H4 (cell line): ENCODE measurements at places on chromosomes 7 and 10.

DNA sequence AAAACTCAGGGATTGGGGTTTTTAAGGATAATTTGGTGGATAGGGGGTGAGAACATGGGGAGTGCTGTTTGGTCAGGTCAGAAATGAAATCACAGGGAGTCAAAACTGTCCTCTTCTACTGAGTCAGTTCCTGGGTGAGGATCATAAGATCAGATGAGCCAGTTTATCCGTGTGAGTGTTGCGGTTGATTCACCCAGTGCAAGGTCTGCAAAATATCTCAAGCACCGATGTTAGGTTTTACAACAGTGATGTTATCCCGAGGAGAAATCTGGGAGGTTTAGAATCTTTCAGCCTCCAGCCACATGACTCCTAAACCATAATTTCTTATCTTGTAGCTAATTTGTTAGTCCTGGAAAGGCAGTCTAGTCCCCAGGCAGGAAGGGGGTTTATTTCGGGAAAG, 31.7 kb upstream of the AGR2 start:
- DNase-seq: no peak

GRCh38 chr7:118662266-118662665, 437.8 kb downstream of the ANKRD7 start:
- DNase-seq: no peak

GRCh38 chr10:71494980-71495381, 98.3 kb downstream of the CDH23 start:
- DNase-seq: no peak

DNA sequence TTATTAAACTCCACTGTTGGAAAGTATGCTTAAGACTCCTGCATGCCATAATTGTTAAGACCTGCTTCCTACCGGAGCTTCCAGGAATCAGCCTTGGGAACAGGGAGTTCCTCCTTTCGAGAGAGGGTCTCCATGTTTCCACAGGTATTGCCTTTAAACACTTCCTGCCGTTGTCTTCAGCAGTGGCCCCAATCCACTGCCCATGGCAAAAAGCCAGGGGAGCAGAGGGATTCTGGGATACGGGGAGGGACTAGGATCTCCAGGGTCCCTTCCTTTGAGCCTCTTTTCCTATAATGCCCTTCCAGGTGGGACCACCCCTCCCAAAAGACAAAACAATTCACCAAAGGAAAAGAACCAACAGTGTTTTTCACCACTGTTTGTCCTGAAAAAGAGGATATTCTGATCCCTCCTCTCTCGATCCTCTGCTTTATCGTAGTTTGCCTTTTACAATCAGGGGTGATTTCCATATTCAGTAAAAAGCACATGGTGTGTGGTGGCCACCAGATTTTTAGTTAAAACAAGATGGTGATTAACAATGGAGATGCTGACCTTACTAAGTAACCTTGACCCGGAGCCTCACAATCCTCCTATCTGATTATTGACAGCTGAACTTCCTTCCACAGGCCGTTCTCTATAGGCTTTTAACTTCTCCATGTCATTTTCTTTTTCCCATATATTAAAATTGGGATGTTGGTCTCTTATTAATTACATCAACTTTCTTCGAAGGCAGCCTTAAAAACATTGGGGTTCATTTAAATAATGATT, 36.0 kb downstream of the LRRC72 start:
- no peak for DNase-seq

- DNase-seq: peak; percentile 57
Observed at GRCh38 chr7:95996174-95996573, 223.8 kb downstream of the DYNC1I1 start.

DNA sequence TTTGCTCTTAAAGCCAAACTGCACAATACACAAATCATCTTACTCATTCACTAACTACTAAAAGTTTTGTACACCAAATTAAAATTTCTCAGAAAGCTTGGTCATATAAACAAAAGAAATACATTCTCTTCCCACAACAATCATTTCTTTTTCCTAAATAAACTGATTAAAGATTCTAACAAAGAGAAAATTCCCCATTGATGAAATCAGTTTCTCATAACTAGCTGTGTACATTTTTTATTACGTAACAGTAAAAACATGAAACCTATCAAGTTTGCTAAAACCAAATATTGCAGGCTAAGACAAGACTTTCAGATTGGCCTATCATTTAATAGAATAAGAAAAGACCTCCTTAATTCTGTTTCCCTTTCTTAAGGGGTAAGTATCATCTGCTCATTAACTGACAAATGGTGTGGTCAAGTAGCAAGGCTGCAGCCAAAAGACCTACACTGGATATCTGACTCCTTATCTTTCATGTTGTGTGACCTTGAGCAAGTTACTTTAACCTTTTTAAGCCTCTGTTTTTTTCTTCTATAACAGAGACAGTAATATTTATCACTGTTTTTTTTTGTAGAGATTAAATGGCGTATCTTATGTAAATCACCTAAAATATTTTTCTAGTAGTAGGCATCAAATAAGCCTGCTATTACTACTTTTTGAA, 22.4 kb downstream of the NAMPT start:
- no peak for DNase-seq

GRCh38 chr7:71694665-71695064, 562.7 kb downstream of the GALNT17 start:
- no peak for DNase-seq

GRCh38 chr7:102275123-102275703, 11.5 kb upstream of the SH2B2 start:
- DNase-seq: no peak

DNA sequence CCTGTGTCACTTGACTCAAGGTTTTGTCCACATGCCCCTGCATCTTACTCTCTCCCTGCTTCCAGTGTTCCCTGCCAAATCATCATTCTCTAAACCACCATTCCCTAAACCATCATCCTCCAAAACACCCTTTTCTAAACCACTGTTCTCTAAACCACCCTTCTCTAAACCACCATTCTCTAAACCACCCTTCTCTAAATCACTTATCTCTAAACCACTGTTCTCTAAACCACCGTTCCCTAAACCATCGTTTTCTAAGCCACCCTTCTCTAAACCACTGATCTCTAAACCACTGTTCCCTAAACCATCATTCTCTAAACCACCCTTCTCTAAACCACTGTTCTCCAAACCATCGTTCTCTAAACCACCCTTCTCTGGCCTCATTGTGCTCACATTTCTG, 142.1 kb downstream of the CXCL12 start:
- DNase-seq: peak; percentile 21

DNA sequence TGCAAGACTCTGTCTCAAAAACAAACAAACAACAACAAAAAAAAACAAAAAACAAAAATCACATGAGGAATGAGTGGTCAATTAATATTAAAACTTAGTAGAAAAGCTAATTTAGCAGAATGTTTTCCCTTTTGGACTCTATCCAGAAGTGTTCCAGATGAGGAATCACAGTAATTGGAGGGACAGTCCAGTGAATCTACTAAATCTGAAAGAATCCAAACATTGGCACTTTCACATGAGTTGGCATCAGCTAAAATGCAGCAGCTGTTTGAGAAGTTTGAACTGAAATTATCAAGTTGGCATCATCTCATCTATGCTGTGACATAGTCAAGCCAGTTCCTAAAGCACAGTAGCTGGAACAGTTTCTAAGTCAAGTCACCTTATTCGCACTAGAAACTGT, 367.8 kb downstream of the PPP1R3A start:
- DNase-seq: no peak

DNA sequence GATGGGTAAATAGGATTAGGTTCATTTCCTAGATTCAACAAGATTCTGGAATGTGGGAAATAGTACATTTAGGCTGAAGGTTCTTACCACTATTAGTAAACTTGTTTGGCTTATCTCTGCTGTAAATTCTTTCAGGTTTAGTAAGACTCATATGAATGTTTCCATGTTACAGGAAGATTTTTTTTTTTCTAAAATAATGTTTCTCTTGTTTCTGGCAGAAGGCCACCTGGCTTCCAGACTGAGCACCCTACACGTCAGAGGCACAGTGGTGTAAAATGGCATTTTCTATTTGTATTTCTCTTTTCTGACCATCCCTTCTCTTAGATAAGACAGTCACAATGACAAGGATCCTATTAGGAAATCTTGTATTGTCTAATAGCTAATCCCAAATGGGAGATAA, 22.7 kb upstream of the AASS start:
- DNase-seq: peak; percentile 52

DNA sequence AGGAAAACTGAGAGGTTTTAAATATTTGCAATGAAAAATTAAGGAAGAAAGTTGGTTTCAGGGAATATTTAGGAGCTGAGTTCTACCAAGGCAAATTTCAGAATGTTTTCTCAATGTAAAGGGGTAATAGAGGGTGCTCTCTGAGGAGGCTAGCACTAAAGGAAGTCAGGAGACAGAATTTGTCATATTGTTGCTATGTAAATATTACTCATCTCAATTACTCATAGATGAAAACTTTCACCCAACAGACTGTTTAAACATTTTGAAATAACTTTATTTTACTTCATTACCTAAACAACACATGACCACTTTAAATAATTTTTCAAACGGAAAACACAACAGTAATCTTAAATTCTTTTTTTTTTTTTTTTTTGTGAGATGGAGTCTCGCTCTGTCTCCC, 274.8 kb upstream of the NRG3 start:
- DNase-seq: no peak

DNA sequence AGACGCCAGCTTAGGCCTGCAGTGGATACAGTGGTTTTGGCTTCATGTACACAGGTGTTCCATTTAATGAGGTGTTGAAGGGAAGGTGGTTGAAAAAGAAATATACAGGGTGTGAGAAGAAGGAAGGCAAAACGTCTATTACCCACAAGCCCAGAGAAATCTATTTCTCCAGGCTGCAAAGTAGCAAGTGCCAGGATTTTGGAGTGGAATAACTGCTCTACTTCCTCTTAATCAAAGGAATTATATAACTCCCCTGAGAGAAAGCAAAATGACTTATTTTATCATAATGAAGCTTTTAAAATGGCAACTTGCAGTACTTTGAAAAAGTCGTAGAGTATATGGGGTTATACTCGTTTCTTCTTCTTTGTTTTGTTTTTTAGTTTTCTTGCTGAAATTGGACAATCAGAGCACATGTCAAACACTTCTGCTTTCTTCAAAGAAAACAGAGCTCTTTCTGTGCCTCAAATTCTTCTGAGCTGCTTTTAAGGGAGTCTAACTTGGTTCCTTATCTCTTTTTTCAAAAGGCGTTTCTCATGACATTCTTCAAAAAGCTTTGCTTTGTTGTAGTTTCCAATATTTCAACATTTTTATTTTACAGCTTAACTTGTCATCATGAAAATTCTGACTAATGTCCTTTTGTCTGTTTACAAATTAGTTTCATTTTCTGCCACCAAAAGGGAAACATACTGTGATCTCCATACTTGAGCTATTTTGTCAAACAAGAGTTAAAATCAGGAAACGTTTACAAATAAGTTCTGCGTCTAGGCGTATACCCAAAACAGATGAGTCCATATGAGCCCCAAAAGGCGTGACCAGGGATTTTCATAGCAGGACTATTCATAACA, 289.7 kb downstream of the FRMD4A start:
- no peak for DNase-seq

- no peak for DNase-seq
Observed at GRCh38 chr10:28807760-28808613, 130.7 kb downstream of the BAMBI start.

DNA sequence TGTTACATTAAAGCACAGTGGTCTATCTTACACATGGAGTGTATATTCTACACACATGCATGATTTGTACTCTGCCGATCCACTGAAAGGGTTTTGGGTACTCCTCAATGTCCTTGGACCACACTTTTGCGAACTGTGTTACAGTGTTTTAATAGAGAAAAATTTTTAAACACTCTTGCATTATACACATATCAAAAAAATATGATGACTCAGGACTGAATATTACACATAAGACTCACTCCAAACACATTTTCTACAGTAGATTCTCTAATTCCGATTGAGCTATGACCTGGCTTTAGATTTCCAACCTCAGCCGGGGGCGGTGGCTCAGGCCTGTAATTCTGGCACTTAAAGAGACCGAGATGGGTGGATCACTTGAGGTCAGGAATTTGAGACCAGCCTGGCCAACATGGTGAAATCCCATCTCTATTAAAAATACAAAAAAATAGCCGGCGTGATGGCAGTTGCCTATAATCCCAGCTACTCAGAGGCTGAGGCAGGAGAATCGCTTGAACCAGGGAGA, 222.4 kb downstream of the CACNA2D1 start:
- DNase-seq: no peak

- no peak for DNase-seq
Observed at GRCh38 chr7:78189762-78190161, 391.2 kb downstream of the PHTF2 start.

DNA sequence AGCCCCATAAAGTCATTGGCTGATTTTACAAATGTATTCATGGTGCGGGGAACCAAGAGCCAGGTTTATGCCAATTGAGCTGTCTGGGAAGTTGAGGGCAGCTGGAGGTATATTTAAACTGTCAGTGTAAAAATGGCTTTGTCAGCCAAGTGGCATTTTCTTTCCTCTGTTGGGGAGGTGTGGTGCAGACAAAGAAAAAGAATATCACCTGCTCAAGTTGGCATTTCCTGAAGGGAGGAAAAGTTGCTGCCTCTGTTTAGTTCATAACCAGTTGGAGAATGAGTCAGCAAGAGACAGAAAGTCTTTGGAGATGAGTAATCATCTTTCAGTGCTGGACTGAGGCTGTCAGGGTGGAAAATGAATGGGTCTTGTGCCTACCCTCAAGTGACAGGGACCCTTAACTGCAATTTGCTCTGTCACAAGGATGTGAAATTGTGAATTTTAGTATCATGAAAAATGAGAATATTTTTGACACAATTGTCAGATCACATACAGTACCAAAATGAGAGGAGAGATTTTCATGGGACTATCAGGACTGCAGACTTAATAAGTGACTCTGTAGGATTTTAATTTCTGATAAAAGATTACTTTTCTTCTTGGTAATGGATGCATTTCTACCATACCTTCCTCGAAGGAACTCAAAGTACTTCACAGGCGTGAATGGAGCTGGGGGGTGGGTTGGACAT, 137.3 kb downstream of the ANLN start:
- DNase-seq: peak; percentile 87

DNA sequence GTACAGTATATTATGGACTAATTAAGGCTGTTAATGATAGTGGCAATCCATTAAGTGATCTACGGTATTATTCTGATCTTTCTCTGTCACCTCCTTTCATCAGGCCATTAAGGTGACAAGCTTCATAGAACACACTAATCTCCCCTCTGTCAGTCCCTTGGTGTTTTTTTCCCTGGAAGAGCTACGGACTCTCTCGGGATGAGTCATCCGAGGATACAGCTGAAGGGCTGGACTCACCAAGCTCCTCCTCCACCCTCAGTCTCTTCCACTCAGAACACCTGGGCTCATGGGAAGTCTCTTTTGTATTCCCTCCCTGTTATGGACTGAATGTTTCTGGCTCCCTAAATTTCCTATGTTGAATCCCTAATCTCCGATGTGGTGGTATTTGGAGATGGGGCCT, 69.8 kb upstream of the PLXNA4 start:
- DNase-seq: peak; percentile 21
